ENCODE measurements at places on chromosomes 2 and 18.

DNA sequence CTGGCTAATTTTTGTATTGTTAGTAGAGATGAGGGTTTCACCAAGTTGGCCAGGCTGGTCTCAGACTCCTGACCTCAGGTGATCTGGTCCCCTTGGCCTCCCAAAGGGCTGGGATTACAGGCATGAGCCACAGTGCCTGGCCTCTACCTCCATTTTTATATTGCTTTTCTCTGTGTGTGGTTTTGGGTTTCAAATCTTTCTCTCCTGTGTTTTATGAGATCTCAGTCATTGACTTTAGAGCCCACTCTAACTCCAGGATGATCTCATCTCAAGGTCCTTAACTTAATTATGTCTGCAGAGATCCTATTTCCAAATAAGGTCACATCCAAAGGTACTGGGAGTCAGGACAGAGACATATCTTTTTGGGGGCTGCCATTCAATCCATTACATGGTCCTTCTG lies 24.7 kb downstream of the ARL4C start:
- DNase-seq: no peak

DNA sequence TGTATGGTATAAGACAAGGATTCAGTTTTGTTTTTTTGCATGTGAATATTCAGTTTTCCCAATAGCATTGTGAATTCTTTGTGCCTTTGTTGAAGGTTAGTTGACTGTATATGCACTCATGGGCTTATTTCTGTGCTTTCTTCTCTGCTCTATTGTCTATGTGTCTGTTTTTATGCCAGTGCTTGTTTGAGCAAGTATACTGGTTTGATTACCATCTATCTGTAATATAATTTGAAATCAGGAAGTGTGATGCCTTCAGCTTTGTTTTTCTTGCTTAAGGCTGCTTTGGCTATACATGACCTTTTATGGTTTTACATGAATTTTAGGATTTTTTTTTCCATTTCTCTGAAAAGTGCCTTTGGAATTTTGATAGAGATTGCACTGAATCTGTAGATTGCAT lies 23.5 kb downstream of the COLEC11 start:
- no peak for DNase-seq

GRCh38 chr18:1917569-1917968 lies 653.7 kb downstream of the METTL4 start:
- no peak for DNase-seq

GRCh38 chr2:19178175-19178574 lies 180.2 kb downstream of the OSR1 start:
- no peak for DNase-seq

- no peak for DNase-seq
These were observed 664 bp downstream of the CAMKMT start for GRCh38 chr2:44362207-44363015.
